ENCODE measurements at places on chromosomes 12 and 14.

GRCh38 chr14:64502887-64503433 lies 678 bp downstream of the ZBTB25 start:
- DNase-seq = no peak

DNA sequence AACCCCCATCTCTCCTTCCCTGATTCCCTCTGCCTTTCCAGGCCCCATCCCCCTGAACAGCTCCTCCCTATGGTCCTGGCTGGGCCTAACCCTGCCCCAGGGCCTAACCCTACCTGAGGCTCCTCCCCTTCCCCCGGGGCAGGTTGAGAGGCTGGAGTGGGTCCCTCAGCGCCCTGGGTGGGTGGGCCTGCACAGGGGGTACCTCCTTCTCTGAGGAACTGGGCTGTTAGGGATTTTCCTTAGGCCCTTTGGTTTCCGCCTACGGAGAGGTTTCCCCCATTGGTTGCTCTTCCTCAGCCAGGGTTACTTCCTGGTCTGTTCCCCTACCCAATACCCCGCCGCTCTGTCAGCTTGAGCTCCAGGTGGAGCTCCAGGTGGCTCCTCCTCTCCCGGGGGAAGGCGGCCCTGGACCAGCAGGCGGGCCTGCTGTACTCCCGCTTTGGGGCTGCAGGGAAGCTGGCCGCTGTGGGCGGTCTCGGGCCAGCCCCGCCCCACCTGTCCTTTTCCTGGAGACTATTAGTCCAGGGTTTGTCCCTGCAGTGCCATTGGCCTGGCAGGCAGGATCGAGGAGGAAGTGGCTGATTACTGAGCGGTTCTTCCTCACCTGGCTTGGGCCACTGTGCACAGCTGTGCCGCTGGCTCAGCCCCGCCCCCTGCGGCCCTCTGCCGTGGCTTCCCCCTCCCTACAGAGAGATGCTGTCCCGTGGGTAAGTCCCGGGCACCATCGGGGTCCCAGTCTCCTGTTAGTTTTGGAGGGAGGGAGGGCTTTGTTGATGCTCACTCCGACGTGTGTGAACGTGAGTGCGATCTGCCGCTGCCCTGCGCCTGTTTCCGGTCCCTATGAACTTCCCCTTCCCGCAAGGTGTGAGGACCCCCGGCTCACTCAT lies 2.5 kb downstream of the C12orf57 start:
- peak; percentile 76 for DNase-seq

- no peak for DNase-seq
Measured at GRCh38 chr12:53602176-53602864, 23.9 kb downstream of the ATF7 start.

- DNase-seq = no peak
Measured at GRCh38 chr14:57962325-57963035, 96.6 kb upstream of the SLC35F4 start.

- no peak for DNase-seq
Measured at GRCh38 chr14:87526731-87527130, 466.3 kb downstream of the GALC start.

- DNase-seq = no peak
Measured at GRCh38 chr14:68691031-68691791, 101.7 kb downstream of the ZFP36L1 start.
